ENCODE measurements at places on chromosomes 2 and 18. TPM values are rescaled to one million over a fixed set of nuclear protein-coding genes. Genes with fewer than 3 reads are reported as not detected.

GRCh38 chr2:232532419-232532818 is 6.5 kb downstream of the CHRND start:
- no peak for DNase-seq

- no peak for DNase-seq
Measured at GRCh38 chr2:15897431-15898098, 42.8 kb upstream of the MYCN start.

- peak; percentile 50 for DNase-seq
Measured at GRCh38 chr2:73998451-73998850, 13.7 kb downstream of the TET3 start.

The CCBE1 gene
- 0.36 TPM for total RNA-seq

DNA sequence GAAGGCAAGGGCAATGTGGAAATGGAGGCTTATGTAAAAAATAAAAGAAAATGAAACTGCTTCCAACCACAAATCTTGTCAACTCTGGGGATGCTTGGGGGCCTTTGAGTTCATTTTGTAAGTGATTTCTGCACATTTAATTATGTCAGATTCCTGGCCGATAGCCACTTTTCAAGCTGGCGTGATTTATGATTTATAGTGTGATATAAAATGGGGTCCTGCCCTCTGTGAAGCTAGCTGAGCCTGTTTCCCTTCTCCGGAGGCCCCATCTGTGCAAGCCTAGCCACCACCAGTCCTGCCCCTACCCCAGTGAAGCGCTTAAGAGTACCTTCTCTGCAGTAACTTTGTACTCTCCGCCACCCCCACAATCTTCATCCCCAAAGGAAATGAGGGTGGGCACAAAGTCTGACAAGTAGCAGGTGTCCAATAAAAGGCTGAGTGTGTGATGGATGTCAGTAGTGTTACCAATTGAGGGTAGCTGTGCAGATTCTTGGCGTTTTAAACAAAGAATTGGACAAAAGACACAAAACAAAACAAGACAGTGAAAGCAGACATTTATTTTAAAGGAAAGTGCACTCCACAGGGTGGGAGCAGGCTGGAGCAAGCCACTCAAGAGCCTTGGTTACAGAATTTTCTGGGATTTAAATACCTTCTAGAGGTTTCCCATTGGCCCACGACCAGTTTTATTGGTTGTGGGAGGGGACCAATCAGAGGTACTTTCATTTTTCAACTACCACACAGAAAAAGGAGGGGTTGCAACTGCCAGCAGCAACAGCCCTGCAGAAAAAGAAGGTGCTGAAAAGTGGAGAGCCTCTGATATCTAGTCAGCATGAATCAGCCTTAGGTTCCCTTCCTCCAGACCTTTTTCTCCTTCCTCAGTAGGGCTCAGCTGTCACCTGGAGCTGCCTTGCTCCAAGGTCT is 39.0 kb upstream of the SIX3 start:
- DNase-seq = no peak

- DNase-seq = no peak
Measured at GRCh38 chr2:102037681-102038080, 45.9 kb downstream of the IL1R2 start.

- DNase-seq = no peak
Measured at GRCh38 chr2:63865159-63865799, 23.6 kb downstream of the UGP2 start.
